Ecto neural progenitor cell (in vitro differentiated cells): ENCODE measurements at places on chromosomes 2 and 18.

- peak; percentile 38 for DNase-seq
These were observed 24.0 kb upstream of the GPC1 start for GRCh38 chr2:240411261-240412160.

GRCh38 chr2:76275788-76276187 is 565.1 kb upstream of the GCFC2 start:
- no peak for DNase-seq

DNA sequence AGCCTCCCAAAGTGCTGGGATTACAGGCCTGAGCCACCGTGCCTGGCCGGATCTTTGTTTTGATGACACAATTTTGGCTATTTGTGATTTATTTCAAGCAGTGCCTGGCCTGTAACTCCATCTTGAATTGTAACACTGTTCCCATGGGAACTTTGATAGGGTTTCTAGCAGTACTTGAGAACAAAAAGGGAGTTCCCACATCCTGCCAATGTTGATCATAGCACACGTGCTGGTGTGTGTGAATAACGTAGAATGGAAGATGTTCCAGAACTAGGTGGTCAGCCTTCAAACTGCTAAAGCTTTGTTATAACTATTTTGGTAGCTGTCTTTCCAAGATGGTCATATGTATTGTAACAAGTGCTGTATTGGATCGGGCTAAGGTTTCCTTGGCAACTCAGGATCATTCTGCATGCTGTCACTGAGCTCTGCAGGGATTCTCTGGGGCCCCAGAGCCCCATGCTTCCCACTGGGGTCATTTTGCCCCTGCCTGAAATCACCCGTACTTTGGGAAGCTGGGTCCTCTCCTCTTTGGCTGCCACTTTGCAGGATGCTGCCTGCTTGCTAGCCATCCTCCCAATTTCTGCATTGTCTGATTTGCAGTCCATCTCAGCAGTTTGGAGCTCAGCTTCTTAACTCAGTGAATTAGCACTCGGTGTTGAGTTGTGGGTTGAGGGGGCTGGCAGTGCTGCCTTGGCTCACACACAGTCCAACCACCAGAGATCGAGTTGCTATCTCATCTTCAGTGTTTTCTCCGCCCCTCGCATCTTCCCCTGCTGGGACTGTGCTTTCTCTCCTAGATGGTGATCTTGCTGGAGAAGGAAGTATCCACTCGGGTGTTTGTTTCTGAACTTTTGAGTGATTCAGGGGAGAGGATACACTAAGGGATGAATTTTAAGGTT is 26.8 kb downstream of the SH3RF3 start:
- no peak for DNase-seq

GRCh38 chr18:76252880-76253279 is 242.2 kb downstream of the ZNF516 start:
- DNase-seq: no peak

- no peak for DNase-seq
These were observed 75.4 kb upstream of the PGAP1 start for GRCh38 chr2:197001921-197002320.
